ENCODE measurements at places on chromosomes 1 and 21.

DNA sequence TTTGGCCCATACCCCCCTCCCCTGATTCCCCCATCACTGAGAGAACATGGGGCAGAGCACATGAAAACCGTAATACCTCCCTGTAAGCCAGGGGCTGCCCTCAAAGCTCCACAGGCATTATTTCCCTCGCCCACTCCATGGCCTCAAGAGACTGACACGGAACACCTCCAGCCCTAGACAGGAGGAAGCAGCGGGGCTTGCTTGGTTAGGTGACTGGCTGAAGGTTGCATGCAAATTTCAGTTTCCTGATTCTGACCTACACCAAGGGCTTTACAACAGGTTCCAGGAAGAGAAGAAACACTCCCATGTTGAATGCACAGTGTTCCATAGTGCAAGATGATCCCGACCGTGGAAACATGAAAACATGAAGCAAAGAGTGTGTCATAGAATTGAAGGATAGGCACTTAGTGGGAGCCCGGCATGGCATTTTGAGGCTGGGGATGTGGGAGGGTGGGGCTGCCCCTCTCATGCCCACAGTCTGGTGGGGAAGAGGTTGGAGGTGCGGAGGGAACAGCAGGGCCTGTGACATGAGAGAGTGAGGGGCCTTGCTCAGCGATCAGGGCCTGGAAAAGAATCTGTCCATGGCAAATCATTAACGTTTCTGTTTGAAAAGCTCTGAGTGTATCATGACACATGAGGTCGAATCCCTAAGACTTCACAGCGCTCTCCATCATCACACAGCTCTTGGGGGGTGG, 33.5 kb downstream of the GPR137B start:
- no peak for DNase-seq

DNA sequence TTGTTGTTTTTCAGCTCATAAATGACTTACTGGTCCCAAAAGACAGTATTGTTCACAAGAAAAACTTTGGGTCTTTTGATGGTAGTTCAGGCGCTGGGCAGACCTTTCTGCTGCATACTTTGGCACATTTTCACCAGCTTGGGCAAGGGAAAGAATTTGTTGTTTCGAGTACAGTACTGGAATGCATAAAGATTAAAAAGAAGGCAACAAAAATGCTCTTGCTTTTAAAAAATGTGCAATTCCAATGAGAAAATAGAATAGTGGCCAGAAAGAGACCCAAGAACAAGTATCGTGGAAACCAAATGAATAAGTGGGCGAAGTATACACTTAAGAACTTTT, 56.0 kb downstream of the CLIC6 start:
- DNase-seq, result no peak

- DNase-seq, result no peak
Observed at GRCh38 chr1:17549384-17549783, 9.9 kb downstream of the ARHGEF10L start.

DNA sequence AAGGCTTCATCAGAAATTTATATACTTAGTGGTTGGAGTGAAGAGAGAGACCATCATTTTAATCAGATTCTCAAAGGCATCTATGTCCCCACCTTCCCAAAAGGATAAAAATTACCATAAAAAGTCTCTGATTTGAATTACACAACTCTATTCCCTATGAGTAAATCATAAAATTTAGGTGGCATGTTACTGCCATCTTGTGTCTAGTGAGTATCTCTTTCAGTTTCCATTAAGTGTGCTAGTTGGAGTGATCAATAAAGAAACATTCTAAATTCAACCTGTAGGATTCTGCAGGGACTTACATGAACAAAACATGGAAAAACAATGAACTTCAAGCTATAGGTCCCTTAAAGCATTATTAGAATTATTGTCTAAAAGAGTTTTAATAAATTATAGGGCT, 655.4 kb downstream of the LTN1 start:
- DNase-seq, result peak; percentile 33

DNA sequence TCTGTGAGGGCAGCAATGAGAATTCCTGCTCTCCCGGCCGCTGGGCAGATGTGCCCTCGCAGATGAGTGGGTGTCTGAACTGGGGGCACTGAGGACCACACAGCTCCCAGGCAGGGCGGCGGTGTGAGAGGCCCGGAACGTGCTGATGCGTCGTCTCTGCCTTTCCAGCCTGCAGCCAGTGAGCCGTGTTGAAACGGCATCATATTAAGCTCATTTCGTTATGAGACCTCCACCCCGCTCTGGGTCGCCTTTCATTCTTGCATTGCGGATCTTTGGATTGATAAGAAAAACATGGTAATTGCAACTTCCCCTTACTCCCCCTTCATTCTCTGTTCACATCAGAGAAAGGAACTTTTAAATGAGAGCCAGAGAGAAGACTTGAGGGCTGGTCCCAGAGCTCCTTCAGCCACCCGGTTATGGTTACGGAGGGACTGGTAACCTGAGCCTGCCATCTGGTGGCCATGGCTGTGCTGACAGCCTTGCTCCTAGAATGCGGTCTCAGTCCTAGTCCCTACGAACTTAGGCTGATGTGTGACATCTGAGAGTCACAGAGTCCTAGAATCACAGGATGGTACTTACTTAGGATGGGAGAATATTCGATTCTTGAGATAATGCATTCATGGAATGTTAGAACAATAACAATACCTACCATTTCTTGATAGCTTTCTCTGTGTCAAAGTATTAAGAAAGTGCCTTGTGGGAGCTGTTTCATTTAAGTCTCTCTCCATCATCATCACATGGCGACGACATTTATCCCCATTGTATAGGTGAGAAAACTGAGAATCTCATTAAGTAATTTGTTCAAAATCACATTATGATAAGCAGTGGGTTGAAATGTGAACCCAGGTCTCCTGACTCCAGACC, 271.0 kb downstream of the TRABD2B start:
- peak; percentile 60 for DNase-seq

- DNase-seq, result peak; percentile 40
Observed at GRCh38 chr1:20426923-20427322, 59.1 kb downstream of the CAMK2N1 start.

- no peak for DNase-seq
Observed at GRCh38 chr1:202642619-202643291, 67.5 kb downstream of the SYT2 start.

DNA sequence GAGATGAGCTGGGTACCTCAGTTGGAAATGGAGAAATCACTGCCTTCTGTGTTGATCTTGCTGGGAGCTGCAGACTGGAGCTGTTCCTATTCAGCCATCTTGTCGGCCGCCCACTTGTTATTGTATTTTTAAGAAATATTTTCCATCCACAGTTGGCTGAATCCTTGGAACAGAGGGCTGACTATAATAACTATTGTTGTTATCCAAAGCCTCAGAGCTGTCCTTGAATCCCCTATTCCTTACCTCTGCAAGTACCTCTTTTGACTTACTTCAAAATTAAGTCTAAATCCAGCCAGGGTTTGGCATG, 44.1 kb upstream of the GRHL3 start:
- no peak for DNase-seq

GRCh38 chr1:147849098-147849895, 53.3 kb upstream of the GJA8 start:
- DNase-seq, result no peak

DNA sequence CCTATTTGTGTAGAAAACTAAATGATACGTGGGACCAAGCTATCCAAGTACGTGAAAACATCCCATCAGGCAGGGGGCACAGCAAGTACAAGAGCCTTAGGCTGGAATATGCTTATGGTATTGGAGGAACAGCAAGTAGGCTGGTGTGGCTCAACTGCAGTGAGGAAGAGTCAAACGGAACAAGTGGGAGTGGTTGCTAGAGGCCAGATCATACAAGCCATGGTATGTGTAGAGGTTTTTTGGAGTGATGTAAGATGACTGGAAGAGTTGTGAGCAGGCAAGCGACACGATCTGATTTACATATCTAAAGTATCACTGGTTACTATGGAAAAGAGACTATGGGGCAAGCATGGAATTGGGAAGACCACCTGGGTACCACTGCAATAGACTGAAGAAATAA, 27.8 kb downstream of the ELK4 start:
- DNase-seq, result no peak

GRCh38 chr1:15940110-15941043, 35.5 kb downstream of the ZBTB17 start:
- DNase-seq, result no peak

GRCh38 chr1:41072051-41072450, 50.5 kb upstream of the SLFNL1 start:
- no peak for DNase-seq

DNA sequence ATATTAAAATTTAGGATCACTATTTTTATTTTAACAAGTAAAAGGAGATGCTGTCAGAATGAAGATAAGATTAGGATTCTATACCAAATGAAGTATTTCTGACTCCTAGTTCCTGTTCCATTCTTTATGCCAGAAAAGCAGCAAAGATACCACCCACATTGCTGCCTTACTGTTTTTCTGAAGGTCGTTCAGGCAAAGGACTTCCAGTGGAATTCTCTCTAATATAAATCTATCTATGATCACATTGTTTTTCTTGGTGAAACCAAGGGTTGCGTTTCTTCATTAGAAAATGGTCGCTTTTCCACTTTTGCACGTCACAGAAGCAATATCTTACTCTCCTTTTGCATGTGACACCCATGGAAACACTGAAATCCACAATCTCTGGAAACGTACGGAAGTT, 594.8 kb upstream of the ADGRL2 start:
- no peak for DNase-seq

DNA sequence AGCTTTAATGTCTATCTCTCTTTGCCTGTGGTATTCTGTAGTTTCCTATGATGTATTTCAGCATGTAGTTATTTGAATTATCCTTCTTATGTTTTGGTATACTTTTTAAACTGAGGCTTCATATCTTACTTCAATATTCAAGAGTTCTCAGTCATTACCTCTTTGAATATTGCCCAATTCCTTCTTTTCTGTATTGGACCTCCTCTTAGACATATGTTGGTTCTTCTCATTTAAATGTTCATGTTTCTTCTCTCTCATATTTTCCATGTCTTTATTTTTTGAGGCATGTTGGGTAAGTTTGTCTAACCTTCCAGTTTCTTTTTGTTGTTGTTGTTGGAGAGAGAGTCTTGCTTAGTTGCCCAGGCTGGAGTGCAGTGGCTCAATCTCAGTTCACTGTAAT, 140.6 kb downstream of the MRPS6 start:
- DNase-seq, result no peak

GRCh38 chr1:89546934-89547562, 22.4 kb downstream of the LRRC8B start:
- no peak for DNase-seq

GRCh38 chr1:67846538-67846937, 13.3 kb upstream of the GNG12 start:
- DNase-seq, result no peak

GRCh38 chr1:15343729-15344128, 66.0 kb upstream of the EFHD2 start:
- no peak for DNase-seq

DNA sequence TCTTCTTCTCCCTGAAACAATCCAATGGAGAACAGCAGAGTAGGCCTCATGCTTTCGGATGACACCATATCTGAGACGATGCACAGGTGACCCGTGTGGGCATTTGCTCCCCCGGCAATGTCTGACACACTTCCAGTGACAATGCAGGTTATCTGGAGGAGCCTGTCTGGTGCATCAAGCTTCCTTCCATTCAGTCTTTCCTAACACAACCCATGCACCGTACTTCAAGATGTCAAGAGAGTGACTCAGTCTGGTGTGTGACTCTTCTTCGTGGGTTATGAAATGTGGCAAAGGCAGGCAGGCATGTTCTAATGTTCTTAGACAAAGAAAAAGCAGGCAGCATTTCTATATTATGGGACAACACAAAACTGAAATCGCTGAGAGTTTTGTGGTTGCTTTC, 159.1 kb downstream of the EDEM3 start:
- DNase-seq, result no peak

DNA sequence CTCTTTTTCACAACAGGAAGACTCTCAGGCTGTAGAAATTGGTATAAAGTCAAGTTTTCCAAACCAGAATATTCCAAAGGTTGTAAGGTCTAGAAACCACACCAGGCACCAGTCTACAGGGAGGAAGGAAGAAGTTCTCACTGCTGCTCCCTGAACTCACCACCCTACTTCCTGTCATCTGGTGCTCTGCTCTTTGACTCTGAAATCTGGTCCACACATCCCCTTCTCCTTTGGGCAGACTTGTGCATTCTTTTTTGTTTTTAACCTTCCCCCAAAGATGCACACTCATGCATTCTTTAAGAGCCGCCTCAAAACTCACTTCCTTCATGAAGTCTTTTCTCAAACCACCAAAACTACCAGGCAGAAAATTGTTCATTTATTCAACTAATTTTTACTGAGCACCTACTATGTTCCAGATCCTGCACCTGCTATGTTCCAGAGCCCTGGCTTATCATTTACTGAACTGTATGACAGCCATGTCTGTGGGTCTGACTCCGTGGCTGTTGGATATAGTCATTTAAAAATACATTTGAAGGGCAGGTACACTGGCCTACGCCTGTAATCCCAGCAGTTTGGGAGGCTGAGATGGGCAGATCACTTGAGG, 30.1 kb upstream of the EPS15 start:
- DNase-seq, result no peak

- no peak for DNase-seq
Observed at GRCh38 chr1:172269644-172270043, 150.8 kb upstream of the C1orf105 start.

- no peak for DNase-seq
Observed at GRCh38 chr1:68112835-68113243, 62.4 kb upstream of the DIRAS3 start.

- DNase-seq, result no peak
Observed at GRCh38 chr1:184051138-184051484, 419 bp upstream of the TSEN15 start.

- no peak for DNase-seq
Observed at GRCh38 chr1:8022395-8023286, 3.5 kb downstream of the ERRFI1 start.

- no peak for DNase-seq
Observed at GRCh38 chr1:238346340-238346739, 455.6 kb upstream of the ZP4 start.

- no peak for DNase-seq
Observed at GRCh38 chr1:159554696-159555095, 18.9 kb upstream of the OR10J5 start.

- DNase-seq, result no peak
Observed at GRCh38 chr21:44365967-44366585, 12.7 kb downstream of the TRPM2 start.

DNA sequence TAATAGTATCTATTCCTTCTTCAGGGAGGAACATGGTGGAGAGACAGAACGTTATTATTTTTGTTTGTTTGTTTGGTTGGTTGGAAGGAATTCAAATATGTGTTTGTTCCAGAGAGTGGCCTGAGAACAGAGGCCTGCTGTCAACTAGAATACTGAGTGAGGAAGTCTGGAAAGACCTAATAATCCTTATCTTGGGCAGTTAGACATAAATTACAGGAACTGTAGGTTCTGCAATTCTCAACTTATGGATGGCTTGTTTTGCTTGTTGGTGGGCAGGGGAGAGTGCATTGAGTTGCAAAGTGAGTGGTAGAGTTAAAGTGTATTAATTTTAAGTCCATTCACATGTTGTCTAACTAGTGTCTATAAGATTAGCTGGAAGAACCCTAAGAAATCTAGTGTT, 197.6 kb downstream of the BACH1 start:
- no peak for DNase-seq
